Endodermal cell (in vitro differentiated cells): ENCODE measurements at places on chromosomes 7 and 10.

DNA sequence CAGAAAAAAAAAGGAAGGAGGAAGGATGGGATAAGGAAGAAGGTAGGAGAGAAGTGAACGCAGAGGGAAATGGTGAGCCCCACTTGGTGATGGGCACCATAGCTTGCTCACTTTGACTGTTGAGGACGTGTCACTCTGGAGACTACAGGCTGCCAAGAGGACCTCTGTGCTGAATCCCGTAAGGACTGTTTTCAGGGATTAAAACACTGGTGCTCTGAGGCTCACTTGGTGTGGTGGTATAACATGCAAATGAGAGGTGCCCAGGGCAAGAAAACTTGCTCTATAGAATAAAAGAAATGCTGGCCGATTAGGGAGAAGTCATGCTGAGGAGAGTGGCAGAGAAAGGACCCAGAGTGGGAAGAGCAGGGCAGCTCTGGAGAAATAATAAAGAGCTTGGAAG lies 5.3 kb upstream of the IL2RA start:
- H3K36me3 ChIP-seq = no peaks in the 10 kb centered on the region
- H3K27ac ChIP-seq = no peak overlapping the region
- no peak overlapping the region for H3K4me3 ChIP-seq
- H3K4me1 ChIP-seq = no peaks in the 10 kb centered on the region
- DNase-seq = no peak

DNA sequence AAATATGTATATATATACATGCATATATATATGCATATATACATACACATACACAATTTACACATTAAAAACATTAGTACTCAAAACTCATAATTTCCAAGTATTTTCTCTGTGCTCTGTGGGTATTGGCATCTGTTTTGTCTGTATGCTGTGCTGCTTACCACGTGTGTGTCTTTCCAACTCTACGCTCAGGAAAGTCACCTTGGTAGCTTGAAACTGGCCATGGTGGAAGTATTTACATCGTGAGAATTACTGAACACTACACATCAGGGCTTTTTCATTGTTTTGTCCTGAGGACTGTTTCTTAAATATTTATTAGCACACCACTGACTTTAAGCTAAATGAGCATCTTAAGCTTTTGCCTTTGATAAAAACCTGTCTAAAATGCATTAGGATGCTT lies 79.6 kb downstream of the CREM start:
- DNase-seq = no peak
- H3K4me1 ChIP-seq = no peaks in the 10 kb centered on the region
- no peaks in the 10 kb centered on the region for H3K27me3 ChIP-seq
- no peaks in the 10 kb centered on the region for H3K36me3 ChIP-seq

GRCh38 chr7:20454202-20454601 lies 123.5 kb downstream of the ITGB8 start:
- H3K27me3 ChIP-seq = no peaks in the 10 kb centered on the region
- no peaks in the 10 kb centered on the region for H3K4me1 ChIP-seq
- H3K4me3 ChIP-seq = no peak overlapping the region

- no peaks in the 10 kb centered on the region for H3K27me3 ChIP-seq
- no peak overlapping the region for H3K27ac ChIP-seq
- DNase-seq = no peak
- peaks cover 59% of the 10 kb centered on the region for H3K36me3 ChIP-seq
Measured at GRCh38 chr7:779480-779879, 52.4 kb upstream of the PRKAR1B start.

DNA sequence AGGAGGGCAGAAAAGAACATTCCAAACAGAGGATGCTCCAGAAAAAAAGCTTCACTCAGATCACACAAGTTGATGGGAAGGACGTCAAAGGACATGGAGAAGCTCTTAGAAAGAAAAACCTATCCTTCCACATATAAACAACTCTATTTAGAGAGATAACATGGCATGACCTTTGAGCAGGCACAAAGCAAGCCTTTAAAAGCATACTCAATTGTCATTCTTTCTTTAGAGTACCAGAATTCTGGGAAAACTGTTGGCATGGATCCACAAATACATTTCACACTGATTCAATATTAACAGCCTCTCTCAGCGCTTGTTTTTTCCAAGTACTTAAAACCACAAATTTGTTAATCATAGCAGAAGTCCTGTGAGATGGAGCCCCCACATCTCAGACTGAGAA lies 7.3 kb upstream of the ABLIM1 start:
- no peak overlapping the region for H3K27ac ChIP-seq
- no peaks in the 10 kb centered on the region for H3K36me3 ChIP-seq
- H3K4me3 ChIP-seq = no peak overlapping the region
- H3K27me3 ChIP-seq = peaks cover 6% of the 10 kb centered on the region

DNA sequence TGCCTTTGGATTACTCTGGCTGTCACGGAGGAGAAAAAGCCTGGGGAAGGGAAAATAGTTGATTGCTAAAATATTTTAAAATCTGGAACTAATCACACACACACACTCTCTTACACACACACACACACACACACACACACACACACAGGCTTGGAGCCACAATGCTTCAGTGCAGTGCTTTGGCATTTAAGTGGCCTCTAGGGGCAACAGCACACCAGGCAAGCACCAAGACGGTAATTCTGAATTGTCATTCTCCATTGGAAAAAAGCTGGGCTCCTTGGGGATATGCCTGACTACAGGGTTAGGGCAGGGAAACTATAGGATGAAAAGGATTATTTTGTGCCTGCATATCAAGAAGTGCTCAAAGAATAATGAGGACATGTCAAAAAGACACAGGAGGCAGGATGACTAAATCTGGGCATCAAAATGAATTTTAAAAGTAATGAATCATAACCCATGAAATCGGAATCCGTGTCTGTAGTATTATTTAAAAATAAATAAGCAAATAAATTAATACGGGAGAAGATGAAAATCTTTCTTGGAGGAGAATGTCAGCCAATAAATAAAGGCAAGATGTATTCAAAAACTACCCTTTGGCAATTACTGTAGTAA lies 30.4 kb upstream of the DDC start:
- H3K4me1 ChIP-seq = peaks cover 6% of the 10 kb centered on the region
- DNase-seq = peak; percentile 81
- no peaks in the 10 kb centered on the region for H3K27me3 ChIP-seq
- peaks cover 88% of the 10 kb centered on the region for H3K36me3 ChIP-seq
- H3K27ac ChIP-seq = no peak overlapping the region

DNA sequence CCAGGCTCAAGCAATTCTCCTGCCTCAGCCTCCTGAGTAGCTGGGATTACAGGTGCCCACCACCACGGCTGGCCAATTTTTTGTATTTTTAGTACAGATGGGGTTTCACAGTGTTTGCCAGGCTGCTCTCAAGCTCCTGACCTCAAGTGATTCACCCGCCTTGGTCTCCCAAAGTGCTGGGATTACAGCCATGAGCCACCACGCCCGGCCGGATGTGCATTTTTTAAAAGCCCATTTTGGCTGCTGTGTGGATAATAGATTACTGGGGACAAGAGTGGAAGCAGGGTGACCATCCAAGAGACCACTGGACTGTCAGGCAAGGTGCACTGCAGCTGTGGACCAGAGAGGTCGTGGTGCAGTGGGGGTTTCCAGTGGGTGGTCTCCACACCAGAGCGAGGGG lies 21.4 kb downstream of the HKDC1 start:
- H3K27me3 ChIP-seq = no peaks in the 10 kb centered on the region
- DNase-seq = no peak
- H3K4me1 ChIP-seq = no peaks in the 10 kb centered on the region
- no peaks in the 10 kb centered on the region for H3K36me3 ChIP-seq
- H3K4me3 ChIP-seq = no peak overlapping the region
- no peak overlapping the region for H3K27ac ChIP-seq

DNA sequence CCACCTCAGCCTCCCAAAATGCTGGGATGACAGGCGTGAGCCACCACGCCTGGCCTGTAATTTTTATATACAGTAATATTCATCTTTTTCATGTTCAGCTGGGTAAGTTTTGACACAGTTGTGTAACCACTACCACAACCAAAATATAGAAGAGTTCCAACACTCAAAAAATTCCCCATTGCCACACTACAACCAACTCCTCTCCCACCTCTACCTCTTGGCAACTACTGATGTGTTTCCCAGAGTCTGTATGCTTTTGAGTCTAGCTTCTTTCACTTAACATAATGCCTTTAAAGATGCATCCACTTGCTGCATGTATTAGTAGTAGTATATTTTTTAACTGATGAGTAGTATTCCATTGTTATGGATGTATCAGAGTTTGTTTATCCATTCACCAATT lies 90.7 kb downstream of the SRPK2 start:
- peaks cover 5% of the 10 kb centered on the region for H3K4me1 ChIP-seq
- no peak for DNase-seq
- H3K4me3 ChIP-seq = no peak overlapping the region
- H3K27ac ChIP-seq = no peak overlapping the region
- no peaks in the 10 kb centered on the region for H3K36me3 ChIP-seq

- H3K27me3 ChIP-seq = no peaks in the 10 kb centered on the region
- no peak overlapping the region for H3K4me3 ChIP-seq
- no peaks in the 10 kb centered on the region for H3K4me1 ChIP-seq
- H3K36me3 ChIP-seq = no peaks in the 10 kb centered on the region
Measured at GRCh38 chr10:118523775-118524174, 71.7 kb downstream of the PRLHR start.

- no peaks in the 10 kb centered on the region for H3K36me3 ChIP-seq
- H3K4me1 ChIP-seq = no peaks in the 10 kb centered on the region
- no peak overlapping the region for H3K4me3 ChIP-seq
- no peak overlapping the region for H3K27ac ChIP-seq
Measured at GRCh38 chr10:123266971-123267370, 112.8 kb downstream of the BUB3 start.
